Foreskin melanocyte (primary cell): ENCODE measurements at places on chromosomes 5 and 9.
A peak's percentile ranks its signal among the peaks of the same experiment; 100 is the strongest.

DNA sequence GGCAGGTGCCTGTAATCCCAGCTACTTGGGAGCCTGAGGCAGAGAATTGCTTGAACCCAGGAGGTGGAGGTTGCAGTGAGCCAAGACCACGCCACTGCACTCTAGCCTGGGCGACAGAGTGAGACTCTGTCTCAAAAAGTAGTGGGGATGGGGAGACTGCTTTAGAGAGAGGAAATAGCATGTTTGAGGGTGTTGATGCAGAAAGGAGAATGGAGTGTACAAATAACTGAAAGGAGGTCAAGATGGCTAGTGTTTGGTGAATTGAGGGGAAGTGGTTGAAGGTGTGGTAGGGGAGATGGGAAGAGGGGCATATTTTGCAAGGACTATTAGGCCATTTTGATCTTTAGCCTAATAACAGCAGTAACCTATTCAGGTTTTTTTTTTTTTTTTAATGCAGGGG is 18.2 kb downstream of the TENT2 start:
- DNase-seq = no peak

GRCh38 chr9:16309469-16310271 is 560.8 kb downstream of the BNC2 start:
- DNase-seq = no peak

DNA sequence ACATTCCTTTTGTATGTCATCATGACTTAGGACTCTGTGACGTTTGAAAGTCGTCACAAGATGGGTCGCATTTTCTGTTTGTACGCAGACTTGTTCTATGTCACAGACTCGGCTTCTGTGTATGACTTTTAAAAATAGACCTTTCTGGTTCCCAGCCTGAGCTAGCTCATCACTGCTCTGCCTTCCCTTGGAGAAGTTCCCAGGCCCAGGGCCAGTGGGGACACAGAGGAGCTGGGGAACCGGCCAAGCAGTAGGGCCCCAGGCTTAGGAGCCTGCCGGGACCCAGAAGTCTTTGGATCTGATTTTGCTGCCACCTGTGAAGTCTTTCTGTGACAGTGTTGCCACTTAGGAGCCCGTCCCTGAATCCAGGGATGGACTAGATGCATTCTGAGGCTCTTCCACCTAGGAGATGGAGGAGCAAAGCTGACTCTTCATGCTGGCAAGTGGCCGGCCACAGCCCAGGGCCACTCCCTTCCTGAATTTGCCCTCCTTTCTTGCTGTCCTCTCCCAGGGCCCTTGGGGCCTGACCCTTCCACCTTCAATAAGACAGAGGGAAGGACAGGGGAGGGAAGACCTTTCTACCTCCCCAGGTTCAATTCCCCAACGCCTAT is 18.1 kb upstream of the UBE2QL1 start:
- no peak for DNase-seq

GRCh38 chr9:136532799-136533774 is 12.8 kb downstream of the NOTCH1 start:
- no peak for DNase-seq

- DNase-seq = no peak
These were observed 67.8 kb downstream of the DROSHA start for GRCh38 chr5:31464081-31464480.

DNA sequence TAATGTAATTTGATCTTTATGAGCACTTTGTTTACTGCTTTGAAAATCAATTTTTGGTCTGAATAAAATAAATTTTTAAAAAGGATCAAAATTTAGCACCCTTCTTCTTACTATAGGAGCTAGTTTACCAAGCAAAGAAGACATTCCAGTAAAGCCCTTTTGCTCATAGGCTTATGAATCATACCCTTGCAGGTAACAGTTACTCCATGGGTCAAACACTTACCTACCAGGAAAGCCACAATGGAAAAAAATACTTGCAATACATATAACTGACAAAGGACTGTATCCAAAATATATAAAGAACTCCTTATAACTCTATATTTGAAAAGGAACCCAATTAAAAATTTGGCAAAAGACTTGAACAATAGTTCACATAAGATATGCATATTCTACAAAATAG is 66.6 kb downstream of the SHOC1 start:
- no peak for DNase-seq

- no peak for DNase-seq
These were observed 281.3 kb downstream of the ARHGAP26 start for GRCh38 chr5:143051244-143052058.

DNA sequence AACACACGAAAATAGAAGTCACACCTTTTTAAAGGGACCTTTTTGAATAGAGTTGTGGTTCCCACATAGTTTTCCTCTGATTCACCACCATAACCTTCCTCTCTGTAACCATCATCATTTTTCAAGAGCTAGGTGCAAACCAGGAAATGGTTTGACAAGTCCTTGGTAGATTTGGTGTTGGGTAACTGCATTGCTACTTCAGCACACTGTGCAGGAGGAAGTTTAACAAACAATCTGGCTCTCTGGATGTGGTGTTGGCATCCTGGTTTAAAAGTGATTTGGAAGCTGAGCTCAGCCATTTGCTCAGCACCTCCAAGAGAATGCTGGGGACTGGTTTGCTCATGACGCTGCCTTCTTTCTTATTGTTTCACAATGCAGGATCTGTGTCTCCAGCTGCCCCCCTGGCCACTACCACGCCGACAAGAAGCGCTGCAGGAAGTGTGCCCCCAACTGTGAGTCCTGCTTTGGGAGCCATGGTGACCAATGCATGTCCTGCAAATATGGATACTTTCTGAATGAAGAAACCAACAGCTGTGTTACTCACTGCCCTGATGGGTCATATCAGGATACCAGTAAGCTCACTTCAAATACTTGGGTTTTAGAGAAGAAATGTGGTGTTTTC is 213.1 kb downstream of the RFK start:
- no peak for DNase-seq

DNA sequence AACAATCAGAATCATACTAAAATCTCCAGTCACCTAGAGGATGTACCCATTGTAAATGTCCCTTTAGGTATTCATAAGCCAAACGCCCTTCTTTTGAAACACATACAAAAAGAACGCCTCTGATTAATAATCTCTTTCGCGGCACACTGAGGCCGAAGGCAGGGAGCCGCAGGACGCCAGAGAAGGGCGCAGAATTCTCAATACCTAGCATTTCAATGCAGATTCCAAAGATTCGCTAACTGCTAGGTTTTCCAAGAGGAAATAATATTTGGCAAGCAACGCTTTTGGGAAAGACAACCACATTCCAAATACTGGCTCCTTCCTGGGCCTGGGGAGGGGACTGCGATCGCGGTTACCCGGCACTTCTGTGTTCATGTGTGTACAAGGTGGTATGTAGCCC is 203.3 kb downstream of the MEF2C start:
- DNase-seq = no peak

DNA sequence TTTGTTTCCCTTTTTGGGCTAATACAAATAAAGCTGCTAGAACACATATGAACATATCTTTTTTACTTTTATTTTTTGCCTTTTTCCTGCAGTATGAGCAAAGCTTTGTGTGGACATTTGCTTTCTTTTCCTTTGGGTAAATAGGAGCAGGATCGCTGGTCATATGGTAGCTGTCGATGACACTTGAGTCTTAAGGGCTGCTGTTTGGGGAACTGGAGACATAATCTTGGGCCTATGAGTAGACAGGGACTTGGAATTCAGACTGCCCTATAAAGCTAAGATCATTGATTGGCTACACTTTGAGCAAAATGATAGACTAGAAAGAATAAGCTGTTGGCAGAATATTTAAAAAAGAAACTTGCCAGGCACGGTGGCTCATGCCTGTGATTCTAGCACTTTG is 60.9 kb upstream of the ABL1 start:
- DNase-seq = no peak

DNA sequence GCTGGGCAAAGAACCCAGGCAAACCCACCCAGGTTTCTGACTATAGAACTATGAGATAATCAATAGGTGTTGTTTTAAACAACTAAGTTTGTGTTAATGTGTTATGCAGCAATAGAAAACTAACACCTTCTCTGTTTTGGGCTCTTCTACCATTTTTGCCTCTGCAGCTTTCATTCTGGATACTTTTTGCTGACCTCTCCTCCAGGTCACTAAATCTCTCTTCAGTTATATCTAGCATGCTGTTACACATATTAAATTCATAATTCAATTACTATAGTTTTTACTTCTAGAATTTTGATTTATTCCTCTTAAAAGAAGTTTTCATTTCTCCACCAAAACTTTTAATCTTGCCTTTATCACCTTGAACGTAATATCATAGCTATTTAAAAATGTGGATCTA is 17.2 kb downstream of the MAPK9 start:
- DNase-seq = no peak

- no peak for DNase-seq
These were observed 323.9 kb upstream of the RORB start for GRCh38 chr9:74173284-74173683.

DNA sequence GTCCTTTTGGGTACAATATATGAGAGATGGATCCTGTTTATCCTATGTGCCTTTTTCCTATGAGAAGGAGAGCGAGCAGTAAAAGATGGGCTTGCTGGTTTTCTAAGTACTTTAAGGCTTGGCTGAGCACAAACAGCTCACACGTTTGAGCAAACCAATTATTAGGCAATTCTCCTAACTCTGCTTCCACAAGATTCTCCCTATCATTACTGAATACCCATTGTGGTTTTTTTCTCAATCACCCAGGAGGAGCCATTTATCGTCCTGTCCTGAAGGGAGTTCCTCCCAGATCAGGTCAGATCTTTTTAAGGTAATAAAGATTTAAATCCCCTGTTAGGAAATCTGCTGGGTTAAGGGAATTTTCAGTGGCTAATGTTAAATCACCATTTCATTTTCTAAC is 19.4 kb upstream of the C1QTNF3 start:
- DNase-seq = no peak

DNA sequence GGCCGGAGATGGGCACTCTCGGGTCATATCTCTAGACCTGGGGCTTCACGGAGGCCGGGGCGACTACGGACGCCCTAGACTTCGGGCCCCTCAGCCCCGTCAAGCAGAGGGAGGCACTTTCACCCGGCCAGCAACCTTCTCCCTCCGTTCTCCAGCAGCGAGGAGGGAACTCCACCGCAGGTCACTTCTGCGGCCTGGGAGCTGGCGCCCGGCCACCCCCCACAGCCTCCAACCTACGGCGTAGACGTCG is 201 bp downstream of the DOLK start:
- no peak for DNase-seq

DNA sequence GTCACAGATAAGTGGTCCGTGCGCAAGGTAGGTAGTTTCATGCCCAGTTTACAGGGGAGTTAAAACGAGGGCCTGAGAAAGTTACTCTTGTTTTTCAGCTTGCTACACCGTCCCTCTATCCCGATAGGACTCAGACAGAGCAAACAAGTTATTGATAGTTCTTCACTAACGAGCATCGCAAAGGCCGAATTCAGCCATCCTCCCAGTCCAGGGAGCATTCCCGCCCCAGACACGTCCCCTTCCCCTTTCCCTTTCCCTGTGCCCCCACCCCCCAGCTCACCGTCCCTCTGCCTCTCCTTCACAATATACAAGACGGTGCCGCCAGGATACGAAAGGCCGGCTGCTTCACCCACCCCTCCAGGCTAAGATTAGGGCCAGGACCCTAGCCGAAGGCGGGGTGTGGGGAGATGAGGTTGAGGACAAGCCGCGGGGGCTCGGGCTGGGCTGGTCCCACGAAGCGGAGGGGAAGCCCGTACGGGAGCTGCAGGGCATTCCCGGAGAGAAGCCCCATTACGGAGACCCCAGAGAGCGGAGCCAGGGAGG is 599 bp downstream of the KIAA1191 start:
- peak; percentile 4 for DNase-seq

DNA sequence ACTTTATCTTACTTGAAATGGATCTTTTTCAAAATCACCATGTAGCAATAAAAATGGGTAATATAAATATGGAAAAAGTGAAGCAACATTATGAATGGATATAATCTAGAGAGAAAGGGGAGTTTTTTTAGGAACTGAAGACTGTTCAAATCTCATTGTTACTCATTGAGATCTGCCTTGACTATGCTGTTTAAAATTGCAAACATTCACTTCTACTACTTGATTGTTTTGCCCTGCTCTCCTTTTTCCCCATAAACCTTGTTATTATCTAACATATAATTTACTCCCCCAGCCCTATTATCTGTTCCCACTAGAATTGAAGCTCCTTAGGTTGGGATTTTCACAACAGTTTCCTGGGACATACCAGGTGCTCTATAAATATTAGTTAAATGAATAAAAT is 22.0 kb downstream of the PAM start:
- no peak for DNase-seq

- no peak for DNase-seq
These were observed 9.0 kb upstream of the OR1N1 start for GRCh38 chr9:122536134-122536533.

DNA sequence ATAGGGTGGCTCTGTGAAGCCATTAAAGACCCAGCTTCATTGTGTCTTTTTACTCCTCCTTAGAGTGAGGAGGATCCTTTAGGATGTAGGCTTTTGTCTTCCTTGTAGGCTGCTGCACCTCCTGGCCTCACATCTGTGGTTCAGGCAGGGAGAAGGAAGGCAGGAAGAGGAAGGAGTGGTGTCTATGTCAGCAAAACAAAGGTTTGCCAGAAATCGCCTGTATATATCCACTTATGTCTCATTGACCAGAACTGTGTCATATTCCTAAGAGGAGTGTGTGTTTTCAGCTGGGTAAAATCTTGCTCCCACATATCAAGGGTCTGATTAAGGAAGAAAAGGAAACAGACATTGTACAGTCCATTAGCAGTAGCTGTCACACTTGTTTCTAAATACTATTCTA is 213.8 kb downstream of the ARHGAP26 start:
- no peak for DNase-seq

DNA sequence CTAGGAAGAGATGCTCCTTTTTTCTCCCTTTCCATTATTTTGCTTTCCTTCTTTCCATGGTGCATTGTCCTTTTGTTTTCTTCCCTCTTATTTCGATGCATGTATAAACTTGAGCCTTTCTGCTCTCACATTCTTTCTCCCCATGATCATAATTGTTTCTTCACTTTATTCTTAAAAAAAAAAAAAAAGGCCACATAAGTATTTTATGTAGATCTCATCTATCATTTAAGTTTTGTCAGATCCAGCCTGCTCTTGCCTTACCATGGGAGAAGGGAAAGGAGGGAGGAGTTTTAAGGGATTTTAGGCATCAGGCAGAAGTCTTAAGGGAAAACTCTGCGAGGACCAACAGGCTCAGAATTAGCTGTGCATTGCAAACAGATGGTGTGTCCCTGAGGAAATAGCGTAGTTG is 11.1 kb downstream of the TGFBR1 start:
- DNase-seq = no peak

- no peak for DNase-seq
These were observed 48.1 kb downstream of the FOCAD start for GRCh38 chr9:20732118-20732517.

DNA sequence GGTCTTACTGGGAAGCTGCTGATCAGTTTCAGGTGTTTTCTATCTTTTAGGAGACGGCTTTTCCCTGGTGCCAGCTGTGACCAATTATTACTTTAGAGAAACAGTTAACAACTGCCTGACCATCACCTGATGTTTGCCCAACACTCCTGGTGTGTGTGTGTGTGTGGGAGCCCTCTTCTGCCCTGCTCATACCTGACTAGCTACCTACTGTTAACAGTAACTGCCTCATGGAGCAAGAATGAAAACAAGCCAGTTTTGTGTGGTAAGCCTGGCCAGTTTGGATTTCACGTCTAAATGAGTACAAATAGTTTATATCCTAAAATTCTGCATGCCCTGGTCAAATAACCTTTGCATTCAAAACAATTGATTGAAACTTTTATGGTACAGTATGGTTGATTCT is 46.1 kb upstream of the RIOK2 start:
- DNase-seq = no peak

- peak; percentile 52 for DNase-seq
These were observed 177.0 kb downstream of the CDK5RAP2 start for GRCh38 chr9:120402741-120403542.

- no peak for DNase-seq
These were observed 22.7 kb upstream of the CLK4 start for GRCh38 chr5:178649580-178649979.
